AG10803 (cell line): ENCODE measurements at places on chromosomes 7 and 10.

GRCh38 chr7:107996072-107996882 lies 6.7 kb downstream of the LAMB1 start:
- DNase-seq = peak; percentile 41

DNA sequence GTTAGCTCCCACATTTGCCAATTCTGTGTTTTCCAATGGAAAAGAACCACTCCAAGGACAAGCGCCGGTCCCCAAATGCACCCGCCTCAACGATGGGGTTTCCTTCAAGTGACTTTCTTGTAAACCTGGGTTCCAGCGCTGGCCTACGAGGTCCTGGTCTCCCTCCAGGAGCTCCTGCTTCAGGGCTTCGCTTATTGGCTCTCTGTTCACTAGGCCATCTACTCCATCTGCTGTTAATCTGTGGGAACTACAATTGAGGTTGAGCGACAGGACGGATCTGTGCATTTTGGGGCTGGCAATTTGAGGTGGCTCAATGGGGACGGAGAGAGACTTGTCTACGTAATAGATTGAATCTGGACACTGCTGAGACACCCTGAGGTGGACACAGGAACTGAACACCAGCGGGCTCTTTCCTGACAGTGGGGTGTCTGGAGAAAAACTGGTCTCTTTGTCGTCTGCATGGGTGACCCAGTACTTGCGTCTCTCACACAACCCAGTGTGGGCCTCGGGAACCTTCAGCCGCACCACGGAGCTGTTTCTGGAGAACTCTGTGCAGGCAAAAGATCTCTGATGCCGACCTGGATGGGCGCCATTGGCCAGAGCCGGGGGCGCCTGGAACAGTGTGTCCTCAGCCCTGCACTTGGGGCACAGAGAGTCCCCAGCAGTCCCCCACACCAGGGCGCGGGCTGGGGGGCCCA lies 115.9 kb upstream of the ADAM12 start:
- peak; percentile 68 for DNase-seq

GRCh38 chr10:49332768-49333167 lies 33.8 kb downstream of the C10orf71 start:
- no peak for DNase-seq

DNA sequence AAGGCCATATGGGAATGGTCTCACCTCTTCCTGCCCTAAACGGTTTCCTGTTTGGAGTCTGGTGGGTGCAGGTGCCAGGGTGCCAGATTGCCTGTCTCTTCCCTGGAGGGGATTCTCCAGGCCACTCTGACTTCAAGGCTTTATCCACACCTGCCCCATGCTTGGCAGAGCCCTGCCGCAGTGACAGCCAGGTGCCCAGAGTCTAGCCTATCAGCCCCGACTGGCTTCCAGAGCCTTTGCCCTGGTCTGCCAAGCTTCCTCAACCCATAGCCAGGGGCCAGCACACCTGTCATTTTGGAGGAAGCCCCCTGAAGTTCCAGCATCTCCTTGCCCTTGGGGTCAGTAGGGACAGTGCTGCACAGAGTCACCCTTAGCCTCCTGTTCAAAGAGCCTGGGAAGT lies 21.6 kb downstream of the TBATA start:
- no peak for DNase-seq

DNA sequence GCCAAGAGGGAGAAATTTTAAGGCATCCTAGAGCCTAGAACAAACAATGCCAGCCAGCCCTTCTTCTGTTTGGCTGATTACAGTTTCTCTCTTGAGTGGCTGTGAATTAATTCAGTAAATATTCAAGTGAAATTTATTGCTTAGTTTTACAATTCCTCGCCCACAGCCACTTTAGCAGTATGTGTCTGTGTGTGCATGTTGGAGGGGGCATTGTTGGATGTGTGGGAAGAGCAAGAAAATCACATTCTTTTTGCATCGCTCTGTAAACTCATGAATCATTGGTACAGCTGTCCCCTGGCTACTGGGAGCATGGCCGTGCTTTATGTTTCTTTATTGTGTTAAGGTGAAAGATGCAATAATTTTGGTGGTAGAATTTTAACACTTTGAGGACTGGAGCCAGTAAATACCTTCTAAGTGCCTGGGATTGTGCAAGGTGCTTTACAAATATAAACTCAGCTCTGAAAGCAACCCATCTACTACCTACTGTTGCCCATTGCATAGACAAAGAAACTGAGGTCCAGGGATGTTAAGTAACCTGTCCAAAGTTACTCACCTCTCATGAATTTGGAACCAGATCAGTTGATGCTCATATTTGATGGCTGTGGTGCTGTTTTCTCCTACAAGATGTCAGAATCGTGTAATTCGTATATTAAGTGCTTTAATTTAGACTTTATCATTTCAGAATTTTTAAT lies 89.9 kb upstream of the BTBD16 start:
- DNase-seq = peak; percentile 71

GRCh38 chr7:120539321-120539720 lies 266.3 kb downstream of the KCND2 start:
- no peak for DNase-seq

- peak; percentile 29 for DNase-seq
Measured at GRCh38 chr7:5234852-5235831, 45.1 kb downstream of the WIPI2 start.

- DNase-seq = peak; percentile 89
Measured at GRCh38 chr7:73715648-73716317, 3.7 kb downstream of the STX1A start.

- DNase-seq = no peak
Measured at GRCh38 chr7:11648980-11649379, 183.0 kb downstream of the THSD7A start.

GRCh38 chr10:73914036-73914435 lies 3.1 kb downstream of the PLAU start:
- DNase-seq = no peak

DNA sequence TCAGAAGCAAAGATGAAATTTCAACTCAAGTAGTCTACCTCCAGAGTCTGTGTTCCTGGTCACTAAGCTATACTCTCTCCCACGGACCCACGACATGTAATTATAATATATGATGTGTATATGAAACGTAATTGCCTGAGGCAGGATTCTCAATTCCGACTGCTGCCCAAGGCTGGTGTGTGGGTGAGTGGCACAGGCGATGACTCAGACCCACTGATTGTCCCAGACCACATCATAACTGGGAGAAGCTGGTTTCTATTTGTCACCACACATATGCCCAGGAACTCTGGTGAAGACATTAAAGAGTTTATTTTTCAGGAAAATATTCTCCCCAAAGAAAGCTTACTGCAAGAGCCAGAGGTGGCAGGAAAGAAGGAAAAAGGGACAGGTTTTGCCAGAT lies 219.3 kb downstream of the JAZF1 start:
- DNase-seq = peak; percentile 58

DNA sequence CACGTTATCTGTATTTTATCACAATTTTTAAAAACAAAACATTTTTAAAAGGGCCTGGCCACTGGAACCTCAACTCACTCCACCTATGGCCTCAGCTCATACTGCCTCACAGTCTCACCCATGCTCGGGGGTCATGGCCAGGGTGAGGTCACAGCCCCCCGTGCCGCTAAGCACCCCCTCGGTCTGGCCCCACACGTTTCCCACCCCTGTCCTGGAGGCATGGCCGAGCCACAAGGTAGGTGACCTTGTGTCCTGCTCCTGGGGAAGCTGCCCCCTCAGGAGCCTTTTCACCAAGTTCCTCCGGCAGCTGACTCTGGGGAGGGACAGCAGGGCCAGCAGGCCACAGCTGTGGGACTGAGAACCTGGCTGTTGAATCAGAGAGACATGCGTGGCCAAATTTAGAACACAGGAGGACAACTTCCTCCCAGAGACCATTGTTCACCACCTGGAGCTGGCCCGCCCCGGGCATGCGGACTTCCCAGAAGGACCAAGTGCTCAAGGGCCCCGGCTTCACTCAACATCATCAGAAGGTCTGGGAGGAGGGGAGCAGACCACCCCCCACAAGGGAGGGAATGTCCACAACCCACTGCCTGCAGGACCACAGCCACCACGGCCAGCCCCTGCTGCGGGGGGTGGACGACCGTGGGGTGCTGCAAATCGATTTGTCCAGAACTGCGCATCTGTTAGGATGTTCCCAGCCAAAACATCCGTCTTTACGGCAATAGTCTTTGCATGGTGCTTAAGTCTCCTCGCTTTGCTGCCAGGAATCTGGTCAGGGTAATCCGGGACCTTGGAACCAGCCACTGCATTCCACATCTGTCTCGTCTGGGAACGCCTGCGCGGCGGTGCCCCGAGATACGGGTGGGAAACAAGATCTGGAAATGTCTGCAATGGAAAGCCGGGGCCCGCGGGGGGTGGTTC lies 48.6 kb upstream of the PDGFA start:
- peak; percentile 73 for DNase-seq

GRCh38 chr7:130281260-130281659 lies 11.7 kb upstream of the CPA4 start:
- DNase-seq = peak; percentile 78

GRCh38 chr7:149398195-149398820 lies 62.6 kb downstream of the ZNF777 start:
- no peak for DNase-seq

DNA sequence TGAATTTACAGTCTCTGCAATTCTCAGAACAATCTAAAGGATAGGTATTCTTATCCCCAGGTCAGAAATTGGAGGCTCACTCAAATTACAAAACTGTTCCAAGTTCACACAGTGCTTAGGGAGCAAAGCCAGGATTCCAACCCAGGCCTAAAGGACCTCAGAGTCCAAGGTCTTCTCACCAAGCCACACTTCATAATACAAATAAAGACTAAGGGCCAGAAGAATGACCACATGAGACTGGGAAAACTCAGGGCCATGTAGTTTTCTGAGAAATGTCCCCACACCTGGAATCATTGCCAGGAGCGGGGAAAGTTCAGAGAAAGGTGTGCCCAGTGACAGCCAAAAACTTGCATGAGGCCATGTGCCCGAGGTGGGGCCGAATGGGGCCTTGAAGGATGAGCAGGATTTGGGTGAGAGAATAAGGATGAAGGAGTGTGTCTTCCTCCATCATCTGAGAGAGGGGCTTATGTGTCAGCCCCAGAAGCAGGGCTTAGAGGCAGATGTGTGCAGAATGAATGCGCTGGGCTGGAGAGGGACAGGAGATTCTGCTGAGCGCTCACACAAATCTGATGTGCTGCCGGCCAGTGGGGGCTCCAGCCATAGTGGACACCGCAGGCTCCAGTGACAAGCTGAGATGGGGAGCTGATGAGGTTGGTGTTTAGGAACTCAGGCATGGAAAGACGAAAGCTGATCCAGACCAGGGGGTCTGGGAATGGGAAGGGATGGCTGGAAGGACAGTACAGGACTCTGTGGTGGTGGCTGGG lies 35.9 kb downstream of the BLNK start:
- no peak for DNase-seq

GRCh38 chr7:112144284-112145059 lies 61.7 kb downstream of the DOCK4 start:
- no peak for DNase-seq

- DNase-seq = peak; percentile 52
Measured at GRCh38 chr10:115355162-115355760, 262.1 kb downstream of the ATRNL1 start.

- no peak for DNase-seq
Measured at GRCh38 chr10:69792341-69792740, 9.4 kb upstream of the COL13A1 start.

- no peak for DNase-seq
Measured at GRCh38 chr7:149279111-149279743, 17.2 kb downstream of the ZNF783 start.

- DNase-seq = no peak
Measured at GRCh38 chr7:30349170-30349569, 64.8 kb downstream of the ZNRF2 start.

DNA sequence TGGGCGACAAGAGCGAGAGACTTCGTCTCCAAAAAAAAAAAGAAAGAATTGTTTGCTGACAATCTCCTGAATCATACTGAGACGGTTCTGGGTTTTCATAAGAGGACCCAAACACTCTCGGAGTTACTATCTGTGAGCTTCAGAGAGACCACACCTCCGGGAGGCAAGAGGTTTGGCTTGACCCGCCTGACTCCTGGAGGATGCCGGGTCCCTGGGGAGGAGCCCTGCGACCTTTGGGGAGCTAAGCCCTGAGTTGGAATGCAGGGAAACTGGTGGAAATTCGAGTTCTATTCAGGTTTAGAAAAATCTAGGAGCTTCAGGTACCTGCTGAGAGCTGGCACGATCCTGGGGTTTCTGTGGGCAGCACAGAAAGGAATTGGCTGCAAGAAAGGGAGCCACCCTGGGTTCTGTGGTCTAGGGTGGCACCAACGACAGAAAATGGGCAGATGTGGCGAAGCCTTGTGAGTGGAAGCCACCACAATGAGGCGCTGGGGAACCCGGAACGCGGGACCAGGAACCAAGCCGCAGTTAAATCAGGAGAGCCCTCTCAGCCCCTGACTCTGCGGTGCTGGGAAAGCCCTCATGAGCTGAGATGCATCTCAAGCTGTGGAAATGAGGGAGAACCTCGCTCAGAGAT lies 21.9 kb upstream of the GATAD1 start:
- no peak for DNase-seq

DNA sequence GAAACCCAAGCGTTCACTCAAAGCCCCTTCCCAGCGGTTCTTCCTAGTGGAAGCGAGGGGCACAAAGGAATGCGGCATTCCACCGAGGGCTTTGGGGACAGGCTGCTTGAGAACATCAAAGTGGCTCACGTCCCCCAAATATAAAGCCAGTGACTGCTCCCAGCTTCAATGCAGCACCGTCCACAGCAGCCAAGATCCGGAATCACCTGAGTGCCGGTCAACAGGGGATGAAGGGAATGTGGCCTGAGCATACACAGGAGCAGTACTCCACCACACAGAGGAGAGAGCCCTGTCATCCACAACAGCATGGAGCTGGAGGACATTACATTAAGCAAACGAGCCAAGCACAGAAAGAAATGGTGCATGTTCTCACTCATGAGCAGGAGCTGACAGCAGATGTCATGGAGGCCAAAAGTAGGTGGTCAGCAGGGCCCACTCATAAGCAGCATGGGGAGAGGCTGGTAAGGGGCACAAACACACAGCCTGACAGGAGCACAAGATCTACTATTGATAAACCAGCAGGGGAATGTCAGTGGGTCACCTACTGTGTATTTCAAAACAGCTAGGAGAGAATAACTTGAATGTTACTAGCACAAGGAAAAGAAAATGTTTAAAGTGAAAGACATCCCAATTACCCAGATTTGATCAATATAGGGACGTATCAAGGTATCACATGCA lies 79.5 kb downstream of the DIP2C start:
- DNase-seq = no peak

DNA sequence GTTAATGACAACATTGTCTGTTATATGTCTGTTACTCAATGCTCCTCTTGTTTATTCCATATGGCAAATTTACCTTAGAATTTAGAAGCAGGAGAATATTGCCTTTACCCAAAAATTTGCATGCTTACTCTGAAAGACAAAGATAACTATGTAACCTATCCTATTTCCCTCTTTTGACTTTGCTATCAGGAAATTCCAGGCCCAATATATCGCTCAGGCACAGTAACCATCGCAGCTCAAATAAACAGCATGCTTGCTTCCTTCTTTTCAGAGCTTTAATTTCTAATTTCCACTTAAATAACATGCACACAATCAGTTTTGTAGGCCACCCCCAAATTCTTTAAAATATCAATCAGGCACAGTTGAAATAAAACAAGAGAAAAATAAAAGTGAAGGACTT lies 57.8 kb downstream of the EBLN1 start:
- no peak for DNase-seq
